GM23248 (cell line): ENCODE measurements at places on chromosomes 5 and 9.

DNA sequence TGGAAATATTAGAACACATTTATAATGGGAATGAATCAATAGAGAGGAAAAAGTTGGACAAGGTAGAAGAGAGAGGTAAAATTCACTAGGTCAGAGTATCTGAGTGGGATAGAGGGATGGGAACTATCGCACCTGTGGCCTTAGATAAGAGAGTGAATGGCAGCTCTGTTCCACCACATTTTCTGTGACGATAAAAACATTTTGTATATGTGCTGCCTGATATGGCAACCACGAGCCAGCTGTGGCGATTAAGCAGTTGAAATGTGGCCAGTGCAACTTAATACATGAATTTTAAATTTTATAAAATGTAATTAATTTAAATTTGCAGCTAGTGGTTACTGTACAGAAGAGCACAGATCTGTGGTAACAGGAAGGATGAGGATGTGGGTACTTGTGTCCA is 46.7 kb downstream of the ZNF354A start:
- DNase-seq, result no peak

- peak; percentile 37 for DNase-seq
Measured at GRCh38 chr5:14114615-14115251, 28.4 kb upstream of the TRIO start.

- no peak for DNase-seq
Measured at GRCh38 chr5:181059297-181060230, 19.5 kb downstream of the BTNL9 start.

DNA sequence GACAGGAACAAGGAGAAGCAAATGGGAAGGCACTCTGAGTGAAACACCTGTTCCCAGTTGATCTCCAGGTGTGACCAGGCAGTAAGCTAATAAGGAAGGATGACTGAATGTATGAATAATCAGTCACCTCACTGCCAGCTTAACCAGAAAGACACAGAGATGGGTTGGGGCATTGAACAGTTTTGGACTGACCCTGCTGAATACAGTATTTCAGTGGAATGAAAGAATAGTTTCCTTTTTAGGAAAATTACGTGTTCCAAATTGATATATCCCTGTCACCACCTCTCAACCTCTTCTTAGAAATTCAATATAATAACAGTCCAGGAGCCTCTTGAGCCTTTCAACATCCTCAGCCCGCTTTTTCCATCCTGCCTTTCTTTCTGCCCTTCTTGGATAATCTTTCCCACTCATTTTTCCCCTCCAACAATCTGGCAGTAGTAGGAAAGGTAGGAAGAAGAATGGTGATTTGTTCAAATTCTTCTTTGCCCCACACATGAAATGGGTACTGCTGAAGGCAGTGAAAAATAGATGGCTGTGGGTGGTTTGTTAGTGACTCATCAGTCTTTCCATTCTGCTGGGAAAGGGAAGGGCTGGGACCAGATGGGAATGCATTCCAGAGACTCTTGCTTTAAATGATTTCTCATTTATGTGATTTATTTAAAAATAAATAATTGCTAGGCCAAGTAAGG is 117.9 kb downstream of the ZSWIM6 start:
- DNase-seq, result peak; percentile 91

DNA sequence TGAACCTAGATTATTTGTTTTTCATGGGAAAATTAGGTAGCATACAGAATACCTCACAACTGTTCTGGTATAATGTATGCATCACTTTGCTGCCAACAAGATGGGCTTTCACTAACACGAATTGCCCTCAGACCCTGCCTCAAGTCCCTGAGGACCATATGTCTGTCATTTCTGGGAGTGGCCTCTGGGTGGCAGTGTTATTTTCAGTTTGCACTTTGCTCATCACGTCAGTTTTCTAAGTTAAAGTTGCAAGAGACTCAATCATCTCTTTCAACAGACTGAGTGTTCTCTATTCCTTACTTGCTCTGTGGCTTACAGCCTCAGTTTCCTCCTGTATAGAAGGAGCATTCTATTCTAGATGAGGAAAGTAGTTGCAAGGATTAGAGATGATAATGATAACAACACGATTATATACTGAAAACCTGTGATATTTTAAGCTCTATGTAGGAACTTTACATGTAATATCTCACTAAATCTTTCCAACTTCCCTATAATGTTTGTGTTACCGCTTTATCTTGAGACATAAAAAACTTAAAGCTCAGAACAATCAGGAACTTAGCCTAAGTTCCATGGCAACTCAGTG is 55.7 kb downstream of the TSSK1B start:
- peak; percentile 66 for DNase-seq

- no peak for DNase-seq
Measured at GRCh38 chr5:133032852-133033742, 6.7 kb upstream of the ZCCHC10 start.

DNA sequence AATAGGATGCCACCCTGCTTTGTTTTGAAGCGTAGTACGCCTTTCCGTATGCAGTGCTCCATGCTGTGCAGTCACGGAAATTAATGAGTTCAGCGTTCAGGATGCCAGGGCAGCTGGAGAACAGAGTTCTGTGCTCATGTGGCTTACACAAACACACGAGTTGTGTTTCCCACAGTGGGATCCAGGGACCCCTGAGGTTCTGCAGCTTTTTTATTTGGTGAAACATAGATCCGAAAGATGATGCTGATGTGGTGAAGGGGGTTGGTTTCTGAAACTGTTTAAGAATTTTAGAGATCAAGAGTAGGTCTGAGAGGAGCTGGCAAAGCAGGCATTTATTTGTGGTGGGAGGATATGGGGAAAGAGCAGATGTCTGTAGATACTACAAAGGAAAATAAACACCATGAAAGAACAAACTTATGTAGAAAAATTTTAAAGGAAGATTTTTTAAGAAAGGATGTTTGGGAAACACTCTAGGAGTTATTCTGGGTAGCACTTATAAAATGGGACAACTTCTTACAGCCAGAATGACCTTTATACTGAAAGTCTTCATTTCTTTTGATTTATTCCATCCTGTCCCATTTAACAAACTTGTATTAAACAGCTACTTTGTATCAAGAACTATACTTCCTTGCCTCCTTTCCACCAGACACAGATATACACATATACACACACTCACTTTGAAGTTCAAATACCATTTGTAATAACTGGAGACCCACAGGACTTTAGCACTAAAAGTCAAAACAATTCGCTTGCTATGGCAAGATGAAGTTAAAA is 52.7 kb downstream of the ITGA1 start:
- DNase-seq, result peak; percentile 43

DNA sequence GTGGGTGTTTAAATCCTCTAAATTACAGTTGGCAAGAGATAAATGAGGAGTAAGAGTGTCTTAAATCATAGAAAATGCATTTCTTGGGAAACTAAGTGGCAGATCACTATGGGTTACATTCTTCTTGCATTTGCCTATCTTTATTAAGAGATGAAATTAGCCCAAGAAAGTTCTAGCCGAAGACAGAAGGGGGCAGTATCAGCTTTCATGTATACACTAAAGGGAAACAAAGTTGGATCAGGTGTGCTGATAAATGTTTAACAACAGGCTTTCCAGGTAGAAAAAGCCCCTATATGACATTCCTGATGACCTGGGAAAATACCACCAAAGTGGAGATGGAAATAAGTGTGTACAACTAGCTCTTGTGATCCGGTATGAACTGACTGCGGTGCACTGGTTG is 81.9 kb upstream of the TLR4 start:
- DNase-seq, result no peak
